ENCODE measurements at places on chromosomes 1 and 21.

GRCh38 chr1:26768755-26769154, 19.0 kb upstream of the PIGV start:
- DNase-seq, result no peak

GRCh38 chr1:9093581-9093980, 24.1 kb upstream of the SLC2A5 start:
- DNase-seq, result no peak

- DNase-seq, result no peak
These were observed 3.2 kb downstream of the BARHL2 start for GRCh38 chr1:90713741-90714509.

DNA sequence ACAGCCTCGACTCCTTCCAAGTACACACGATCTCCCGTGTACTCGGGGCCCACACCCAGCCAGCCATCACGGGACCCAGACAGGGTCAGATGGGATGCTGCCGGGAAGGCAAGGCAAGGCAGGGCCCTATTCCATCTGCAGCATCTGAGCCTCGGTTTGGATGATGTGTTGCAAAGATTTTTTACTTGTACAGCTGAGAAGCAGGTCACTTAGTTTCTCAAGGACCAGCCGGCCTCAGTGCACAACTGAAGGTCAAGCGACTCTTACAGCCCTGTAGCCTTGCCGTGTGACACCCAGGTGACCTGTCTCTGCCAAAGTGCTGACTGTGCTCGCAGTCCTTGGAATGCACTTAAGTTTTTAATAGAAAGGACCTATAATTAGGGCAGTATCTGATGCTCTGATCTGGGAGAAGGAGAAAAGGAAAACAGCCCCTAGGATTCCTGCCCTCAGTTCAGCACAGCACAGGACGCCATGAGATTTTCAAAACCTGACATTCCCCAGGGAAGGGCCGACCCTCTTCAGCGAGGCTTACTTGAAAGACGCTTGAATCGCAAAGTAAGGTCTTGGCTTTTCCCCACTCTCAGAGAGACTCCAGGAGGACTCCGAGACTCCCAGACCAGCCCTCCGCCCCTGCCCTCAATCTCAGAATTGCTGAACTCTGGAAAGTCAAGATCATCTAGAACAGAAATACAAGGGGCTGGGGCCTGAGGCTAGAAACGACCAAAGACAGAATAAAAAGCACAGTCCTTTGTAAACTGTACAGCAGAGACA, 1.3 kb downstream of the GPR157 start:
- DNase-seq, result no peak

DNA sequence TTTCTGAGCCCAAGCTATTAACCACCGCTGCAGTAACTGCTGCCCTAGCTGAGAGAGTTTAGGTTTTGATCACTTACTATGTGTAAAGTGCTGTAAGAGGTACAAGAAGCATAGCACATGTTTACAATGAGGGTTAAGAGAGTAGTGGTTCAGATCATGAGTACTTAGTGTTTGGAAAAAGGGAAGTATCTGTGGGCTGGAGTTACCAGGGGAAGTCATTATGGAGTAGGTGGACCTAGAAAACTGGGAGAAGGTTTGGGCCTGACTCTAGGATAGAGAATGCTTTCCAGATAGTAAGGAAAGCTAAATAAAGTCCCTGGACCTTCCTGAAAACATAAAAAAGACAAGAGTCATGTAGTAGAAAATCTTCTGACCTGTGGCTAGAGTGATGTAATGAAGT, 149.6 kb upstream of the PLXNA2 start:
- no peak for DNase-seq

GRCh38 chr1:103283841-103284669, 175.7 kb upstream of the COL11A1 start:
- no peak for DNase-seq

DNA sequence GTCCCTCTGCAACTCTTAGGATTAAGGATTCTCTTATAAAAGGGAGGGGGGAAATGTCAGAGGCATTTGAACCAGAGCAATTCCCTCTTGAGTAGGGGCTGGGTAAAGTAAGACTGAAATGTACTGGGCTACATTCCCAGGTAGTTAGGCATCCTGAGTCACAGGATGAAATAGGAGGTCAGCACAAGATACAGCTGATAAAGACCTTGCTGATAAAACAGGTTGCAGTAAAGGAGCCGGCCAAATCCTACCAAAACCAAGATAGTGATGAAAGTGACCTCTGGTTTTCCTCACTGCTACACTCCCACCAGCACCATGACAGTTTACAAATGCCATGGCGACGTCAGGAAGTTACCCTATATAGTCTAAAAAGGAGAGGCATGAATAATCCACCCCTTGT, 14.3 kb upstream of the COX20 start:
- DNase-seq, result no peak

- DNase-seq, result no peak
These were observed 24.4 kb downstream of the FUBP1 start for GRCh38 chr1:77954521-77954920.

DNA sequence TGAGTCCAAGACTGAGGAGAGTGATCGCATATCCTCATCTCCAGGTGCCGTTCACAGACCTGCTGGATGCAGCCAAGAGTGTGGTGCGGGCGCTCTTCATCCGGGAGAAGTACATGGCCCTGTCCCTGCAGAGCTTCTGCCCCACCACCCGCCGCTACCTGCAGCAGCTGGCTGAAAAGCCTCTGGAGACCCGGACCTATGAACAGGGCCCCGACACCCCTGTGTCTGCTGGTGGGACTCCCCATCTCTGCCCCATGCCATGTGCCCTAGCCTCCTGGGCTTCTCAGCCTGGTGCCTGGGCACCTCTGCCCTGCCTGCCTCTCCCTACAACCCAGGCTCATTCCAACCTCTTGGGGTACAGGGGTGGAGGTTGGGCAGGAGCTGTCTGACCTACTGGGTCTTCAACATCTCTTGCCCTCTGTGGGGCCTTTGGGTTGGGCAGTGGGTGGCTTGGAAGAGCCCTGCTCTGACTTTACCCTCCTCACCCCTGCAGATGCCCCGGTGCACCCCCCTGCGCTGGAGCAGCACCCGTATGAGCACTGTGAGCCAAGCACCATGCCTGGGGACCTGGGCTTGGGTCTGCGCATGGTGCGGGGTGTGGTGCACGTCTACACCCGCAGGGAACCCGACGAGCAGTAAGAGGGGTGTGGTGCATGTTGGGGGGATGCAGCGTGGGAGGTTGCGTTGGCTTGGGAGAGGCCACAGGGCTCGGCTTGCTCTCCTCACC, 7.2 kb downstream of the AMPD2 start:
- DNase-seq, result no peak

DNA sequence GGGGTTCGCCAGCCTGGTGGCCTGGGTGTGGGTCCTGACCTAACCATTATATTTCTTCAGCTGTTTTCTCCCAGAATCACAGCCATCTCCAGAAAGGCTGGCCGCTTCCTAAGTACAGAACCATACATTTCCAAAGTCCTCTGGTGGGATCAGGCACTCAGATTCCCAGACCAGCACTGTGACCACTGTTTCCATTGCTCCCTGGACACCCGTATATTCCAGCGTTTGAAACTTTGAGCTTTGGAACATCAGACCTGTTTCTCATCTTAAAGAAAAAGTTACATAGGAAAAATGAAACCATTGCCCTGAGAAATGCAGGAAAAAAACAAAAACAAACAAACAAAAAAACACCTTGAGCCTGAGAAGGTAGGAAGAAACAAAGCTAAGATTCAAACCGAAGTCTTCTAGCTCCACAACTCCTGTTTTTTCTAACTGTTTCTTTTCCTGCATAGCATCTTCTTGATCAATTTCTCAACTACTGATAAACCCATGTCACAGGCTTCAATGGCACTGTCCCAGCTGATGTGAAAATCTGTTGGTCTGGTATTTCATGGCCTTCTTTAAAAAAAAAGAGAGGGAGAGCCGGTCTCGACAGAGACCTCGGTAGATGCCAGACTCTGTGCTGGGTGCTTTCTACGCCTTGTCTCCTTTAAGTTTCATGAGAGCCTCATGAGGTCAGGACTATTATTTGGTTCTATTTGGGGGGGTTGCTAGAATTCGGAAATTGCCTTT, 221.3 kb downstream of the TOMM20 start:
- no peak for DNase-seq

GRCh38 chr1:200665861-200666260, 3.8 kb downstream of the DDX59 start:
- no peak for DNase-seq

- DNase-seq, result peak; percentile 26
These were observed 1.2 kb downstream of the MAPKAPK2 start for GRCh38 chr1:206685769-206686477.

DNA sequence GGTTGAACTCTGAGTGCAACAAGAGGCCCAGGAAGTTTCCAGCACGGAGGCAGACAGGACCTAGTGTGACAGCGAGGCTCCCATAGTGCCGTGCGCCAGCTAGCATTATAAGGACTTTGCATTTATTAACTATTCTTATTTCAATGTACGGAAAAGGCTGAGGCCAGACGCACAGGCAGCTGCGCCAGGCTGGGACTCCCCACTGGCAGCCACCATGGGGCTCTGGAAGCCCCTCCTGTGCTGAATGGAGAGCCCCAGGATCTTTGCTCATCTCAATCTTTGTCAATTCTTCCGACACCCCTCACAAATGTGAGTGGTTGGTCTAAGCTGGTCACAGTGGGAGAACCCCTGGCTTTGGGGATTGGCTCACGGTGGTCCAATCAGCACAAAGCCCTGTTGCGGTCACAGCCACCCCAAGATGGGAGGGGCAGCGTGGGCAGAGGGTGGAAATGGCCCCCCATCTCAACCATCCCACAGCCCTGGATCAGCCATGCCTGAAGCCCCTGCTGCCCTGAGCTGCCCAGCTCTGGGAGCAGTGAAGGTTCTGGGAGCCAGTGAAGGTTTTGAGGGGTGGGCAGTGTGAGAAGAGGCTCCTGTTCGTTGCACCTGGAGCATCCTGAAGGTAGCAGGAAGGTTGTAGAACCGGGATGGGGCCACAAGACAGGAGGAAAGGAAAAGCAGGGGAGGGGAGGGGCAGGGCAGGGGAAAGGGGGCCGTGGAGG, 59.5 kb upstream of the ADARB1 start:
- DNase-seq, result no peak

DNA sequence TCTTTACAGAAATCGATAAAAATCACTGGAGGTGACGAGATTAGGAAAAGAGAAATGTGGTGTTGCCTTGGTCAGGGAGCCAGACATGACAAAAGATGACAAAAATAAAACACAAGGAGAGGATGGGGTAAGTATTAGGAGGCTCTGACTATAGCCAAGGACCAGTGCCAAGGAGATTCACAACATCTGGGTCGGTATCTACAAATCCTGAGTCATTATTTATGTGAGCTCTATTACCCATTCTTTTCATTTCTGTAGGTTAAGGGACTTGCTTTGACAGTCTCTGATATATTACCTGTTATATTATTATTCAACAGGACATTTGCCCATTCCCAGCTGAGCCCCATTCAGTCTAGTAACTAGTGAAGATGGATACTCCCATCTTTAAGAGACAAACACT, 120.8 kb downstream of the TYW3 start:
- no peak for DNase-seq

- peak; percentile 31 for DNase-seq
These were observed 51.5 kb upstream of the RUNX3 start for GRCh38 chr1:24981631-24982005.

DNA sequence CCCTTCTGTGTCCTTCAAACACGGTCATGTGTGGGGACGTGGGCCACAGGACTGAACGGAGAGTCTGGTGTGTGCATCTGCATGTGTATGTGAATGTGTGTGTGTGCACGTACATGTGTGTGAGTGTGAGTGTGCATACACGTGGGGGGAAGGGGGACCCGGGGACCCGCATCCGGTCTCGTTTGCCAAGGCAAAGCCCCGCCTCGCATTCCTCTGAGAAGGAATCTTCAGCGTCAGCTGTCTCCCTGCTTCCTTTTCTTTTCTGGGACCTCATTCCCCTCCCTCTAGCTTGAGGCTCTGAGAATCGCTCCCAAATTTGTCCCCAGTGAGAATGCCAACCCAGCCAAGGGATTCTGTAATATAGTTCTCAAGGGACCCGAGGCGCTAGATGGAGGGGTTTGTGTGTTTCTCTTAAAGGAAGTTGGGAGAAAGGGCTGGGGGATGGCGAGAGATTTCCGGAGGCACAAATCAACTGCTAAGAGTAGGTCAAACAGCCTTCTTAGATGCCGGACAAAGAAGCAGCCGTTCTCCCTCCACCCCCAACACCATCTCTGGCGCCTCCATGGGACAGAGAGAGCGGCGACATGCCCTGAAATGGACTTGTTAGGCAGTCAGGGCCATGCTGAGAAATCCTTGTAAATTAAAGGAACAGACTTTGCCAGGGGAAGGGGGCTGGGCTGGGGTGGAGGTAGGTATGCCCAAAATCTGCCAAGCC, 6.6 kb downstream of the IFFO2 start:
- no peak for DNase-seq
